ENCODE measurements at places on chromosomes 2 and 18. TPM values are rescaled to one million over a fixed set of nuclear protein-coding genes. Genes with fewer than 3 reads are reported as not detected.

- no peak overlapping the region for H3K4me3 ChIP-seq
- no peak overlapping the region for H3K27ac ChIP-seq
- H3K27me3 ChIP-seq = no peaks in the 10 kb centered on the region
- no peaks in the 10 kb centered on the region for H3K4me1 ChIP-seq
Observed at GRCh38 chr2:2142345-2142744, 188.7 kb downstream of the MYT1L start.

Gene SERPINB4
- not detected for total RNA-seq

Gene CHRND
- total RNA-seq = not detected

Gene CIB4
- total RNA-seq = not detected

Gene DSC2
- 59.6 TPM for total RNA-seq

Gene DES
- total RNA-seq = 114 TPM

Gene ATOH8
- 2.0 TPM for total RNA-seq

DNA sequence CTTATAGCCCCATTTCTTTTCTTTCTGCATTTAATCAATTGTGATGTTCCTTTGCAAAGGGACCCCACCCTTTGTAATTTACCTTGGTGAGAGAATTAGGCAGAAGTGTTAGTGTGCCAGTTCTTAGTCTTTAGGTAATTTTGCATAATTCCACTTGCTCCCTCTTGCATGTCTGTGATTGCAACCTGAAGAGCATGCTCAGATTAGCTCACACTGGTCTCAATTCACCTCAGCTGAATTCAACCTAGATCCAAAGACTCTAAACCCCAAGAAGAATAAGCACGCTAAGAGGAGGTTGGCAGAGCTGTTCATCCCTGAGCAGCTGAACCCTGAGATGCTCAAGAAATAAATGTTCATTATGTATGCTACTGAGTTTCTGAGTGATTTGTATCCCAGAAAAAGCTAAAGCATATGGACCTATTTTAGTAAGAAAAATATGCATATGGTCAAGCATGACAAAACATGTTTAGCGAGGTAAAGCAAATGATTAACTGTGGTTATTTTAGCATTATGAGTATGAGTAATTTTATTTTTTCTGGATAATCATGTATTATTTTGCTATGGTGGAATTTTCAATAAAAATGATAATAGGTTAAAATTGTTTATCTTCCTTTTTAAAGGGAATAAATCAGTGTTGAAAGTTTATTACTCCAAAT is 299.2 kb upstream of the ZSWIM2 start:
- no peak for DNase-seq
- no peaks in the 10 kb centered on the region for H3K4me1 ChIP-seq
- H3K36me3 ChIP-seq = no peaks in the 10 kb centered on the region
- H3K4me3 ChIP-seq = no peak overlapping the region
- no peak overlapping the region for H3K27ac ChIP-seq

GRCh38 chr2:143833015-143833660 is 686.8 kb downstream of the ZEB2 start:
- H3K4me1 ChIP-seq = no peaks in the 10 kb centered on the region
- no peak overlapping the region for H3K4me3 ChIP-seq
- DNase-seq = no peak
- H3K27ac ChIP-seq = no peak overlapping the region
- no peaks in the 10 kb centered on the region for H3K27me3 ChIP-seq
- H3K36me3 ChIP-seq = no peaks in the 10 kb centered on the region

Data from hepatocyte (in vitro differentiated cells).